ENCODE measurements at places on chromosomes 7 and 10.

- no peak for DNase-seq
Measured at GRCh38 chr10:99394761-99395386, 35.5 kb downstream of the GOT1 start.

DNA sequence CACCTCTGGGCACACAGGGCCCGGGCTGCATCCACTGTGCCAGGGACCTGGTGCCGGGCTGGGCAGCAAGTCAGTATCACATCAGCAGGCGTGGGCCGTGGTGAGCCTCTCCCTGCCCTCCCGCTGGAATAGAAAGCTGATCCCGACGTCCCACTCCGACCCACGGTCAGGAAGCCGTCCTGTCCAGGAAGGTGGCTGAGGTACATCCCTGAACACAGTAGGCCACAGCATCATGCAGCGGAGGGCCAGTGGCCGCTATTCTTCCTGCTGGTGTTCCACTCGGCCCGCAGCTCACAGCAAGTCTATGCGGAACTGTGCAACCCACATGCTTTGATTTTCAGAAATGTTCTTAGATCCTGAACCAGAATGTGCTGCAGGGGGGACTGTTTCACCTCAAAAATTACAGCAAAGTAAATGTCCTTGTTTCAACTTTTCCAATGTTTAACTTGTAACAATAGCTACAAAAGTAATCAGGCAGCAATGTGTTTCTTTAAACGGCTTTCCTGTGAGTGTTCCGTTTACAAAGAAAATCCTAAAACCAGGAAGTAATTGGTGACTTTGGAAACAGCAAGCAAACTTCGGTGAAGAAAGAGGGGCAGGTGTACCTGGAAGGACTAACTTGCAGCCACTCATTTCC is 676 bp upstream of the GPR146 start:
- DNase-seq, result no peak

DNA sequence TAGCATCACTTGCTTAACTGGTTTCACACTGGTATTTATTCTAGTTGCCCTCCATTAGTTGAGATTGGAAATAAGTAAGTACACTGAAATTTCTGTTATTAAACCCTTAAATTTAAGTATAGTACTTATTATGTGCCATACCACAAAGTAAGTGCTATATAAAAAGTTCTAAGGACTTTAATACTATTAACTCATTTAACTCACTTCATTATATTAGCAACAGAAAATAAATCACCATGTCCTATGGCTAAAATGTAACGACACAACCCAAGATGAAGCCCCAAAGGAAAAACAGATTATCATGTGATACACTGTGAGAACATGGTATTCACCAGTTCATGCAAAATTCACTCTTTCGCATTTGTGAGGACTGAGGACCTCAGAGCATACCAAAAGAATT is 70.5 kb downstream of the AGMO start:
- no peak for DNase-seq

DNA sequence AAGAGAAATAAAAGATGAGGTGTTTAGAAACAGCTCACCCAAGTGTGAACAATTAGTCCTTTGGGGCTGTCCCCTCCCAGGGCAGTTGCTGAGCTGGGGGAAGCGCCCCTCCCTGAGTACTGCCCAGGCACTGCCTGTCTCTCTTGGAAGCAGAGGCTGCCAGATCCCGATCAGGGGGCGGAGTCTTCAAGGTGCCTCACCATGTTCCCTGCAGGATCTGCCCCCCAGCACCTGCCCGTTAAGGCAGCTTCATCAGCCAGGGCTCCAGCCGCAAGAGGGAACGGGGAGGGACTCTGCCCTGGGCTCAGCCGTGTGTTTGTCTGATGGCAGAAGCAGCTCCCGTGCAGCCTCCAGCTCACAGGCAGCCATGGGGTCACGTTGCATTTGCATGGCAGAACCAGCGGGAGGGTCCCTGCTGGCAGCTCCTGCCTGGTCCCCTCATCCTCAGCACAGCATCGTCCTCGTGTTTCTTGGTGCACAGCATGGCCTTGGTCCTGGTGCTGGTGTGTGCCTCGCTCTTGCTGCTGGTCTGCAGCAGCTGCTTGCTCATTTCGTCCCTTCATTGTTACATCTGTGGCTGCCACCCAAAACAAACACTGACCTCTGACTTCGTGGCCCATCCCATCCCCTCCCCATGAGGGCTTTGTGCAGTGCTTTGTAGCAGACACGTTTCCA is 10.7 kb upstream of the DPYSL4 start:
- no peak for DNase-seq

DNA sequence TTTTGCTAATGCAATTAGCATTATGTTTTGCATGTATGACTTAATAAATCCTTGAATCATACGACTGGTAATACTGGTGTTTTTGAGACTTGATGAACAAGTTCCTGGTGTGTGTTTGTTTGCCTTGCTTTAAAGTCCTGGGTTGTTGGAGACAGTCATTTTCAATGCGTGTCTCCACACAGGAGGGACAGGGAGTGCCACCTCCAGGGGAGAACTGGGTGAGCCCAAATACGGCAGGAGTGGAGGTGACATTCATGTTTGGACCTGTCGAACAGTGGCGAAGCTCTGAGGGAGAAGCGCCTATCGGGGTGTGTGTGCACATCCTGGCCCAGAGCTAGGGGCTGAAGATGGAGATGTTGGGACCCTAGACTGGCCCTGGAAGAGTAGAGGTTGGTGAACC is 43.8 kb downstream of the DAGLB start:
- DNase-seq, result no peak

- DNase-seq, result peak; percentile 36
Measured at GRCh38 chr7:26199301-26200037, 1.1 kb downstream of the HNRNPA2B1 start.

GRCh38 chr7:149431486-149432120 is 29.3 kb downstream of the ZNF777 start:
- DNase-seq, result no peak

DNA sequence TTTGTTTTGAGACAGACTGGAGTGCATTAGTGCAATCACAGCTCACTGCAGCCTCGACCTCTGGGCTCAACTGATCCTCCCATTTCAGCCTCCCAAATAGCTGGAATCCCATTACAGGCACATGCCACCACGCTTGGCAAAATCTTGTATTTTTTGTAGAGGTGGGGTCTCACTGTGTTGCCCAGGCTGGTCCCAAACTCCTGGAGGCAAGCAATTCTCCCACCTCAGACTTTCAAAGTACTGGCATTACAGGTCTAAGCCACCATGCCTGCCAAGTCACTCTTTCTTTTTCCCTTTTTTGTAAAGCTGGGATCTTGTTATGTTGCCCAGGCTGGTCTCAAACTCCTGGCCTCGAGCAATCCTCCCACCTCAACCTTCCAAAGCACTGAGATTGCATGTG is 8.3 kb upstream of the NPC1L1 start:
- no peak for DNase-seq

GRCh38 chr10:114223066-114223465 is 16.0 kb upstream of the VWA2 start:
- DNase-seq, result no peak

DNA sequence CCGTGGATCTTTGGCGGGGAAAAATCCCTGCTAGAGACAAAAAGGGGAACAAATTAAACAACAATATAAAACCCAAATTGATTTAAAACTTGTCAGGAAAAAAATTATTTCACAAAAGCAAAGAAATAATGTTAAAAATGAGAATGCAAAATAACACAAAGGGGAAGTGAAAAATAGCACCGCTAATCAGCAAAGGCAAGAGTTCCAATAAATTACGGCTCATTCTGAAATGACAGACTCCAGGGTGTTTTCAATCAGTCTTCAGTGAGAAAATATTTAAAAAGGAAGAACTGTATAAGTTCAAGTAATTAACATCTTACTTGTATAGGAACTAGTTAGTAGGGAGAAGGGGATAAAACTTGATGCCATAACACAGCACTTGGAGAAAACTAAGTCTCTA is 336.8 kb downstream of the LRRTM3 start:
- no peak for DNase-seq

GRCh38 chr10:4771554-4772201 is 54.3 kb upstream of the AKR1E2 start:
- no peak for DNase-seq

DNA sequence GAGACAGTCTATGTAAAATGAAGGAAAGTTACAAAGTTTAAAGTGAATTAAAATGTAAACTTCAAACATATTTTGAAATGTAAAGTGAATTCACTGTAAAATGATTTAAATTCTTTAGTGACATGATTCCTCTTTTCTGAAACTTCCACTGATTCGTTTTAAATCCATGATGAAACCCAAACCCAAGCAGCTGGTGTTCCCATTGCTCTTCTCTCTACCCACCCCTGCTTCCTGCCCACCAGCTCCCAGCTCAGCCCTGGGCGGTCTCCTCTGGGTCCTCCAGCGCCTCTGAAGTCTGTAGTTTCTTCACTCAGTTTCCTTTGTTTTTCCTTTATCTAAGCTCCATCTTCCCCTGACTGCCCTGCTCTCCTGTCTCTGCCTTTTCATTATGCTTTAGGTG is 175.9 kb downstream of the SNX10 start:
- DNase-seq, result no peak

DNA sequence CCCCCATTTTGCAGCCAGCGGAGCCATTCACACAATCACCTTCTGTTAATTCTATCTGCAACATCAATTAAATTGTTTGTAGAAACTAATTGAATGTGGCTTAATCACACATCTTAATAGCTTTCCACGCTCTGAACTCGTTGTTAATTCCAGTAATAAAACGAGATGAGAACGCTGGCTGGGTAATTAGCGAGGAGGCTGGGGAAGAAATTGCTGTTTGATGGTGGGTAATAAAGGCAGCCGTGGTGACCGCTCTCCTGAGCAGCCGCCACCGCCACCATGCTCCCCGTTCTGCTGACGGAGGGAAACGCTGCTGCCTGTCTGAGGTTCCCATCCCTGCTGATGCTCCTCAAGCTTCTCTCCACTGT is 36.3 kb downstream of the GBX1 start:
- DNase-seq, result no peak

- no peak for DNase-seq
Measured at GRCh38 chr7:85426487-85426960, 239.7 kb upstream of the SEMA3D start.

DNA sequence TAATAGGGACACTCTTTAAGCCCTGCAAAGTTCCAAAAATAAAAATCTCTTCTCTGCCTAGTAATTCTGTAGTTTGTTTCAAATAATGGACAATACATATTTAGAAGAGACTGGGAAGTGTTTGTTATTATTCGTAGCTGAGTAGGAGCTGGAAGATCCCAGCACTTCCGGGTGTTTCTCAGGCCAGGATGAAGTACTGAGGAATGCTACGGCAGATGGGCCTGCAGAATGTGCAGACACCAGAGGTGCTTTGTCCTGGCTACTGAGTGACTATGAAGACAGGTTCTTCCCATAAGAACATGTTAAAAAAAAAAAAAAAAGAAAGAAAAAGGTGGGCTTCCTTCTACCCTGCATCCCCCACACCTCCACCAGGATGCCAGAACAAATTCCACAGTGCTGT is 36.1 kb downstream of the ETV1 start:
- DNase-seq, result no peak

DNA sequence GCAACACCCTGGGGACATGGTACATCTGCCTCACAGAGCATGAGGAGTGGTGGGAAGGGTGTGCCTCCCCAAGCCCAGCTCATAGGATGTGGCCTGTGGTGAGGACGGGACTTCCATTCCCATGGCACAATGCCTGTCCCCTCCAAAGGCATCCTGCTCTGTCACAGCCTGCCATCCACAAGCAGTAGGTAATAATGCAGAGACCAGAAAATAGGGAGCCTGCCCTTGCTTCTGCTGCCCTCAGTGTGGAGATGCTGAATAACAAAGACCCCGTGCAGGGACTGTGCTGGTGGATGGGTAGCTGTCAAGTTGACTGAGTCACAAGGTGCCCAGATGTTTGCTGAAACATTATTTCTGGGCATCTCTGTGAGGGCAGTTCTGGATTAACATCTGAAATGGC is 199.9 kb upstream of the GRB10 start:
- DNase-seq, result no peak

DNA sequence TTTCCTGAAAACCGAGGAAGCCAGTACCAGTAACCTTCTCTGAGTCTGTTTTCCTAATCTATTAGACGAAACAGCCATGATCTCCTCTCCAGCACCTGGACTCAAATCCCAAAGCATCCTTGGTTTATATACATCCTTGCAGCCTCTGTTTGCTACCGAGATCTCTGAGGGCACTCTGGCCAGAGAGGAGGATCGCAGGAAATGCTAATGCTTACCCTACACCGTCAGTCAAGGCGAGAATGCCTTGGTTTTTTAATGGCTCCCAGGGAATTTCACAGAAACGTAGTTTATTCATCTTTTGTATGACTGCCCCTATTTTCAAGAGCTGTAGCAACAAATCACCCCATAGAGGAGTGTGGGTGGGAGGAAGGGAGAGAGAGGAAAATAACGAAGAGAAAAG is 91.5 kb upstream of the CALN1 start:
- no peak for DNase-seq

- no peak for DNase-seq
Measured at GRCh38 chr10:104333728-104334373, 4.4 kb downstream of the ITPRIP start.
